ENCODE measurements at places on chromosomes 4 and X. TPM values are rescaled to one million over a fixed set of nuclear protein-coding genes. Genes with fewer than 3 reads are reported as not detected.

DNA sequence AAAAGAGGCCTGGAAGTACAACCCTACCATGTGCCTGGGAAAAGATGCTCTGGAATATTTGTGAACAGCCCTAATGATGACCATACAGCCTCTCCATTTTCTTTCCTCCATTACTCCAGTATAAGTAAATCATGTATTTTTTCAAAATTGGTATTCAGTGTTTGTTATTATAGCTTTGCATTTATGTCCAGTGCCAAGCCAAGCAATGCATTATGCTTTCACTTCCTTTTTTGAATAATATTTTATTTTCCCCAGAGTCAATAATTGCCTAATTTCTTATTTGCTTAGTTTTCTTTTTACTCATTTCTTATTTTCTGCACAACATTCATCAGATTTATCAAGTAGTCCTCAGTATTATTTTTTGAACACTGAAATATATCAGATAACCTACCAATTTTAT is 49.3 kb upstream of the EOLA2 start:
- DNase-seq = no peak

- DNase-seq = no peak
These were observed 45.5 kb downstream of the GLRB start for GRCh38 chr4:157121401-157121800.

DNA sequence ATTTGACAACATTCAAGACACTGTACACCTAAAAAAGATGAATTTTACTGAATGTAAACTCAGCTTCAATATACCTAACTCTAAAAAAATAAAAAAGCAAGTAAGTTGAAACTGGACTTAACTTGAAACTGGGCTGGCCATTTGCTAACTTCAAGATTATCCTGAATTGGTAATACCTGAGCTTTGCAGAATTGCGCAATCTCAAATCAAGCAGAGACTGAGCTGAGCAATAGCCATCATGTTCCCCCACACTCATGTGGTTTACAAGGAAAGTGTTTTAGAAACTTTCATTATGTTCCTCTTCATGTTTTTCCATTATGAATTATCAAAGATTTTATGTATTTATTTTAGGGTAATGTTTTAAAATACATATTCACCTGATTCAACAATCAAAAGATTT is 38.7 kb downstream of the ANXA5 start:
- DNase-seq = no peak

DNA sequence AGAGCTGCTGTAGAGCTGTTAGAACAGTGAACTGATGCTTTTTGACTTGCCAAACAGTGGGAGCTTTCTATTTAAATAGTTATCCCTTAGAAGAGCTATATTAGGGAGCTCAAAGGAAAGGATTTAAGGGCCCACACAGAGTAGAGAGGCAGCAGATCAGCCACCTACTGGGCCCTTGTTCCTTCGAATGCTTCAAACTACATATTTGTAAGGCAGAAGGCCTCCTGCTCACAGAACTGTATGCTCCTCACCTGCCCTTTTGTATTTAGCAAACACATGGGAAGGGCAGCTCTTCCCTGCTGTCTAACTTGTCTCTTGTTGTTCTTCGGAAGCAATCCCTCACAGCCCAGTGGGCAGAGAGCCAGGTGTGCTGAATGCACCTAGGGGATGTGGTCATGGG is 38.0 kb downstream of the IL1RAPL1 start:
- no peak for DNase-seq

DNA sequence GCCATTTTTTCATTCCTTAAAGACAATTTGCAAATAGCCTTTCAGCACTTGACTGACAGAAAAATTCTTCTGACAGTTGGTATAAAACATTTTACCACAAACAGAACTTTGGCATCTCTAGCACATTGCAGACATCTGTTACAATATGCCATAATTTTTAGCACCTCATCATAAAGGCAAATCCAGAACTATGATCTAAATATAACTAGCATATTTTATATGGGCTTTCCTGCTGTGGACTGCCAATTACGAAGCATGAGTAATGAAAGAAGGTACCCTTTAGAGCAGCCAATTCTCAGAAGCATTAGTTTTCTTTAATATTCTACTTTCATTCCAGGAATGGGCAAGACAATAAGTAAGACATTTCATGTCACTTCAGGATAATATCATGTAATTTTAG is 647.4 kb upstream of the GALNT7 start:
- no peak for DNase-seq

GRCh38 chr4:154939851-154940250 is 158.8 kb downstream of the RBM46 start:
- DNase-seq = no peak

- peak; percentile 22 for DNase-seq
These were observed 113.5 kb downstream of the TSPAN5 start for GRCh38 chr4:98544818-98545414.

GRCh38 chr4:165301833-165302232 is 25.6 kb upstream of the MSMO1 start:
- DNase-seq = peak; percentile 14

GRCh38 chr4:184868623-184869022 is 42.9 kb upstream of the ACSL1 start:
- DNase-seq = no peak

DNA sequence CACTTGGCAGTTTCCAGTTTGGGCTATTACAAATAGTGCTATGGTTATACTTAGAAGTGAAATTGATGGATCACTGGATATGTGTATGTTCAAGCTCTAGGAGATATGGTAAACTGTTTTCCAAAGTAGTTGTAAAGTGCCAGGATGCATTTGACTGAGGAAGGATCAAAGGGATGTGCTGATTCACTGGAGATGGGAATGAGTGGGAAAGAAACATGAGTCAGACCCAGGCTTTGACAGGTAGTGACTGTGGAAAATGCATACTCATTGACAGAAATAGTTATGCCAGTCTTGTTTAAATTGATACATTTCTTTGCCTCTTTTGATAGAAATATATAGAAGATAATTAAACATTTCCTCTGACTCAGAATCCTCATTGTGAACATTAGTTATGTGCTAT is 77.9 kb downstream of the CEP135 start:
- no peak for DNase-seq

DNA sequence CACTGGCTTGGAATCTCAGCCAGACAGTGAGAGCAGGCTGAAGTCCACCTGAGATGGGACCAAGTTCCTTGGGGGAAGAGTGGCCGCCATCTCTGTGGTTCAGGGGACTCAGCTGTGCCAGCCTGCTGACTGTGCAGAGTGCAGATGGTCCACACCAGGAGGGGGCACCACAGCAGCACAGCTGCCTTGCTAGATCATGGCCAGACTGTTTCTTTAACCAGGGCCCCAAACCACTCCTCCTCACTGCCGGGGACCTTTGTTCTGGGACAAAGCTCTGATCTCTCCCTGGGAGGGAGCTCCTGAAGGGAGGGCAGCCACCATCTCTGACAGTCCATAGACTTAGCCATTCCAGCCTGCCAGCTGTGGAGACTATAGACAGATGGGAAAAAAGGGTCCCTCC is 2189.6 kb downstream of the PCDH7 start:
- no peak for DNase-seq

DNA sequence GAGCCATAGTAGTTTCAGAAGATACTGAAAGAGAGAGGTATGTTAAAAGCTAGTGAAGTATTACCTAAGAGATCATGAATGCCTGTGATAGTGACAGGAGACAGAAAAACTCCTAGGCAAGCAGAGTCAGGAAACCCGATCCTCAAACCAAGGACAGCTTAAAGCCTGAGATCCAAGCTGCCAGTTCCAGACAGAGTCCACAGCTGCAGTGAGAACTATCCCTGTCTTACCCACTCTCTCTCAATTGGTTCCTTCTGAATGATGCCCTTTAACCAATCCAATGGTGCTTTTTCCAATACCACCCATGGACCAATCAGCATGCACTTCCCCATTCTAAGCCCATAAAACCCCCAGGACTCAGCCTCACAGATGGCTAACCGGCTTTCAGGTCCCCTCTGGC is 90.4 kb upstream of the PCDH10 start:
- DNase-seq = no peak

- DNase-seq = no peak
These were observed 411.1 kb downstream of the TRIML1 start for GRCh38 chr4:188550296-188550695.

DNA sequence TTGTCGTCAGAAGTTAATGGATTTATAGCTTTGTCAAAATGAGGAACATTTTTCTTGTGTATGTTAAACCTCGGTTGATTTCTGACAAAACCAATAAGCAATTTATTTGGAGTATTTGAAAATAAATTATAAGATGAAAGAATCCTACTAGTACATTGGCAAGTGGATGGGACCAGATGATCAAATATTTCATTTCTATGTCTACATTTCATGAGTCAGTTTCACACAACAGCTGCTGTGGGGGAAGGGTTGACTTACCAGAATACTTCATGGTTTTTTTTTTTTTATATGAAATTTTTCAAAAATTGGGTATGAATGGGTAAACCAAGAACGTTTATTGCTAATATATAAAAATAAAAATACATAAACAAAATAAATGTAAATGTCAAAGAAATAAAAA is 39.4 kb downstream of the RAPGEF2 start:
- no peak for DNase-seq

GRCh38 chr4:183962419-183962818 is 57.3 kb downstream of the STOX2 start:
- DNase-seq = no peak

GRCh38 chr4:187109636-187110035 is 386.0 kb upstream of the FAT1 start:
- DNase-seq = no peak

DNA sequence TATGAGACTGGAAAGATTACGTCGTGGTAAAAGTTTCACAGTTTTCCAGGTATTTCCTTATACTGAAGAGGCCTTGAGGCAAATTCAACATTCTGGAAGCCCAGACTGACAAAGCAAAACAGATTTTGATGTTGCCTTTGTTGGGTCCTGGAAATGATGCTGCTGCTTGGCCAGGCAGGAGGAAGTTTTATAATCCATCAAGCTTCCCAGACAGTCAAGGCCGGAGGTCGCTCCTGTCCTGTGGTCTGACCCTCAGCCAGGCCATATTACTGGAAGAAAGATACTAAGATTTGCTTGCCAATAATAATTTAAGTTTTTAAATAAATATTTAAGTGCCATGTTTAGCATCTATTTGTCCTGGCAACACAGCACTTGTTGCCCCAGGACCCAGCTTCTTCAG is 63.4 kb downstream of the TAPT1 start:
- no peak for DNase-seq

DNA sequence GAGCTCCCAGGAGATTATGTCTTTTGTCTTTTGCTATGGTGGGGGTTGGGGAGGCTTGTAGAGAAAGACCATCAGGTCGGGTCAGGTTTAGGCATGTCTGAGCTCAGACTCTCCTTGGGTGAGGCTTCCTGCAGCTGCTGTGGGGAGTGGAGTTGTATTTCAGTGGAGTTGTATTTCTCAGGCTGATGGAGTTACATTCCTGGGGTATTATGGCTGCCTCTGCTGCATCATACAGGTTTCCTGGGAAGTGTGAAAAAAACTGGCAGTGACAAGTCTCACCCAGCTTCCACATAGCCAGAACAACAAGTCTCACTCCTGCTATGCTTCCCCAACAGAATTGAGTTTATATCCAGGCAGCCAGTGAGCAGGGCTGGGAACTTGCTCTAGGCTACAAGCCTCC is 119.3 kb downstream of the VSIG4 start:
- DNase-seq = no peak

The IL2RG gene
- 302 TPM for total RNA-seq

The NAA11 gene
- not detected for total RNA-seq

The RBM41 gene
- total RNA-seq = 12.9 TPM

The SSX2B gene
- not detected for total RNA-seq

The ASMT gene
- total RNA-seq = not detected

The PNMA6A gene
- total RNA-seq = 0.43 TPM

The ATP6AP2 gene
- 45.5 TPM for total RNA-seq

The SETD7 gene
- total RNA-seq = 10.4 TPM

The TMEM128 gene
- 20.6 TPM for total RNA-seq

Measured in activated CD8-positive, alpha-beta T cell treated with anti-CD3 and anti-CD28 coated beads for 36 hours (primary cell).